Activated T-cell treated with anti-CD3 and anti-CD28 coated beads, Interleukin-2, amount 50 U/mL, for 72 hours (primary cell): ENCODE measurements at places on chromosomes 5 and 9.

DNA sequence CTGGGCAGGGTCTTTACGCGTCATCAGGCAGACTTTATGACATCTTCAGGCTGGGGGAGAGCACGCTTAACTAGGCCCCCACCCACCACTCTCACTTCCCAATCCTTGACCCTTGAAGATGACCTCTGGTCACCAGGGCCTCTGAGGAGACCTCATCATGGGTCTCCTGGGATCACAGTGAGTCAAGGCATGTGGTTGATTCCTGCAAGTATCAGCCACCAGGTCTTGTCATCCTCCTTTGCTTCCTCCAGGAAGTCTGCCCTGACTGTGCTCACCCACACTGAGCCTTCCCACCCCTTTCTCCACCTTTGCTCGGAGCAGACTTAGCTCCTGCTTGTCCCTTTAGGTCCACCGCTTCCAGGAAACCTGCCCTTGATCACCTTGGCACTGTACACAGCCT, 17.3 kb downstream of the ODF2 start:
- H3K27ac ChIP-seq, result no peak overlapping the region
- H3K36me3 ChIP-seq, result peaks cover 25% of the 10 kb centered on the region
- H3K4me3 ChIP-seq, result no peak overlapping the region
- DNase-seq, result no peak

DNA sequence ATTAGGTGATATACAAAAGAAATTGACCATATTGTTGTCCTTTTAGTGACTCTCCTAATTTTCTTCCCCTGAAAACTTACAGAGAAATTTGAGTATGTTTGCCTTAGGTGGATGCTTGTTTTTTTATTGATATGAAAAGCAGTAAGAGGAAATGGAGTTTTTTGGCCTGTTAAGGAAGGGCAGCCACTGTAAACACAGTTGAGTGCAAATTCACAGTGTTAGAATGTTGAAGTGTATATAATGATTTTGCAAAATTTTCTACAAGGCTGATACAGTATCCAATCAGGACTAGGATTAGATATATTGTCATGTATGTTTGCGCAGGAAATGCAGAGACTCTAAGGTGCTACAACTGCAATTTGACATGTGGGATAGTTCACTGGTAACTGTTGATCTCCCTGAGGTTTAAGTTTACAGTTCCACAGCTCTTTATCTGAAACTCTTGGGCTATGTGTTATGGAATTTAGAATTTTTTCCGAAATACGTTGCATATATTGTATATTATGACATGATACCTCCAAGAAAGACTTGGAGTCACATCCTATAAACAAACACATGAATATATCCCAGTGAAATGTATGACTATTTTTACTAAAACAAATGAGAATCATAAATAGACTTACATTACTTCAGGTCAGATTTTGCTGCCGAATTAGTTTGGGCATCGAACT, 62.5 kb downstream of the FXN start:
- H3K27ac ChIP-seq, result no peak overlapping the region
- no peaks in the 10 kb centered on the region for H3K36me3 ChIP-seq
- no peaks in the 10 kb centered on the region for H3K27me3 ChIP-seq

DNA sequence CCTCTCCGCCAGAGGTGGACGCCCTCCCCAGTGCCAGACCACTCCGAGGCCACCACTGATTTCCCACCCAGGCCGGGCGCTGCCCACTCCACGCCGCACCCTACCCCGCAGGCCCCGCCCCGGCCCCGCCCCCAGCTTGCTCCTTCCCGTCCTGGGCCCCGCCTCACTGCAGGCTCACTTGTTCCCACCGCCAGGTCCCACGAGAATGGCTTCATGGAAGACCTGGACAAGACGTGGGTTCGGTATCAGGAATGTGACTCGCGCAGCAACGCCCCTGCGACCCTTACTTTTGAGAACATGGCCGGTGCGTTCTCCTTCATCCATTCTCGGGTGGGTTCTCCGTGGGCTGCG, 6.5 kb downstream of the LRRC26 start:
- H3K4me3 ChIP-seq, result no peak overlapping the region
- H3K36me3 ChIP-seq, result no peaks in the 10 kb centered on the region
- H3K4me1 ChIP-seq, result peaks cover 12% of the 10 kb centered on the region
- H3K27ac ChIP-seq, result no peak overlapping the region
- DNase-seq, result no peak
- H3K27me3 ChIP-seq, result peaks cover 27% of the 10 kb centered on the region

- no peak overlapping the region for H3K27ac ChIP-seq
- no peaks in the 10 kb centered on the region for H3K27me3 ChIP-seq
- no peak overlapping the region for H3K4me3 ChIP-seq
- peaks cover 18% of the 10 kb centered on the region for H3K36me3 ChIP-seq
- peaks cover 23% of the 10 kb centered on the region for H3K4me1 ChIP-seq
- no peak for DNase-seq
Measured at GRCh38 chr5:41927604-41928003, 2.5 kb downstream of the FBXO4 start.

DNA sequence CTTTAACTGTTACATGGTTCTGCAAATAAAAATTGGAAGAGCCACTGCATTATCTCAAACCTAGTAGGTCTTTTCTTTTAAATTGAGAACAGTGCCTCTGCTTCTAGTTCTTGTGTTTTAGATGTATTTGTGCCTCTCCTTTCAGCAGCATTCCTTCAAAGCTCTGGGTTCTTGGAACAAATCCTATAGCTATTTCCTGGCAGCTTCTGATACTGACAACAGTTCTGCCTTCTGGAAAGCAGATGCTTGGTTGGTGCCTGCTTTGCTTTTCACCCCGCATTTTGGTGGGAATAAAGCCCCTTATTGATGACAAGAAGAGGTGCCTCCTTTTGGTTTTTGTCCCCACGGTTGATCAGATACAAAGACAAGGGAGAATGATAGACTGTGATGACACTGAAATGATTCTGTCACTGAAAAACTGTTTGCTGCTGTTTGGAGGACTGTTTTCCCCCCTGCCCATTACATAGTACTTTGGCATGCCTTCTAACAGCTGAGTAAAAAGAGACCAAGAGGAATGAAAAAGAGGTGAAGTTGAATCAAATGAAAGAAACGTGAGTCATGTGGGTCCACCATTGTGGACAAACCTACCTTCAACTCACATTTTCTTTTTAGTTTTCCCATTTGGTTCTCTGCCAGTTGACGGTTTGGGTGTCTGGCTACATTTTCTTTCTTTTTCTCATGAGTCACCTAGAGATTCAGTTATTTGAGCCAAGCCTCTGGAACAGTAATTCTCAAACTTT, 5.6 kb downstream of the PTCD2 start:
- H3K27me3 ChIP-seq, result no peaks in the 10 kb centered on the region
- H3K4me3 ChIP-seq, result peak overlapping the region; percentile 6
- H3K36me3 ChIP-seq, result peaks cover 10% of the 10 kb centered on the region
- DNase-seq, result no peak

GRCh38 chr5:177384134-177384533, at the start of gene SLC34A1:
Gene SLC34A1, plus strand, starts transcription at chr5:177384434. Its CDS starts 1,308 bp downstream, at chr5:177385742.
- DNase-seq, result no peak
- peaks cover 32% of the 10 kb centered on the region for H3K4me1 ChIP-seq
- H3K4me3 ChIP-seq, result no peak within 1 kb of the TSS
- no peak within 1 kb of the TSS for H3K27ac ChIP-seq
- H3K27me3 ChIP-seq, result no peaks in the 10 kb centered on the region

GRCh38 chr9:137445930-137446431, 4.8 kb upstream of the ENTPD8 start:
- H3K4me1 ChIP-seq, result peaks cover 26% of the 10 kb centered on the region
- H3K36me3 ChIP-seq, result peaks cover 3% of the 10 kb centered on the region
- no peak for DNase-seq
- no peak overlapping the region for H3K27ac ChIP-seq
- H3K27me3 ChIP-seq, result peaks cover 14% of the 10 kb centered on the region
- H3K4me3 ChIP-seq, result no peak overlapping the region

DNA sequence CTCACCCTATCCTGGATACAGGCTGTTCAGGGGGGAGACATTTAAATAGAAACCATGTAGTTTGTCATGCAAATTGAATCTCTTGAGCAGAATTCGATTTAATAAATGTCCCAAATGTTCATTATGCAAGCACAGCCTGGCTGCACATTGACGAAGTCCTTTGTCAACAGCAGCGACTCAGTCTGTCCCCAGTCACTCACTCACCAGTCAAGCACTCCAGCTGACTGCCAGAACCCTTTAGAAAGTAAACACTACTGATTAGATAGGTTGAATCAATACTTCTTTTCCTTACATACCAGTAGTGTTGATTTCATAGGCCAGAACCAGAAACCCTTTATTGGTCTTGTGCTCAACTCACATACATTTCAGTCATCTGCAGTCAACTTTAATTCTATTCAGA, 27.5 kb downstream of the CDH6 start:
- no peaks in the 10 kb centered on the region for H3K36me3 ChIP-seq
- no peak for DNase-seq
- no peak overlapping the region for H3K27ac ChIP-seq
- H3K27me3 ChIP-seq, result no peaks in the 10 kb centered on the region

DNA sequence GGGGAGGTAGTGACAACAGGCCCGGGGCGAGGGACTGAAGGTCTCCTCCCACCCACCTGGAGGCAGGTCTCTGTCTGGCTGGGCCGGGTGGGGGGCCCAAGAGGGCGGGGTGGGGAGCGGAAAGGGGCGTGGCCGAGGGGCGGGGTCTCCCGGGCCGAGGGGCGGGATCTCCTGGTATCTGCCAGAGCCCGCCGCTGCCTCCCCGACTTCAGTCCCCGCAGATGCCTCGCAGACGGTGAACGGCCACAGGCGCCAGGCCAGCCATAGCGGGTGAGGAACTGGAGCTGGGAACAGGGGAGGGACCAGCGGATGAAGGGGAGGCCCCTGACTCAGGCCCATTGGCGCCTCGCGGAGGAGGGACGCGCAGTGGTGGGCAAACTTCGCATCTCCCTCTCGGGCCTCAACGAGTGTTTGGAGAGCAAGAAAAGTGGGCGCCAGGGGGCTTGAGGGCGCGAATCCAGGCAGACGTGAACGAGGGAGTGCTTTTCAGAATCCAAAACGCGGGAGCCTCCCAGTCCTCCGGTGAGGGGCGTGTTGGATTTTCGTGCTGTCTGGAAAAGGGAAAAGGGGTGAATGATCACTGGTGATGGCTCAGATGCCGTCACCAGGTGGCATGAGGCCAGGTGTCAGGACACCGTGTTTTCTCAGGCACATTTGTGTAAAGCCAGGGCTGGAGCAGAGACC, at the start of gene ADGRD2:
TSS of gene ADGRD2 (plus strand) at position 211 of the 684 bp plus-strand sequence. CDS start 1,216 bp downstream, outside the sequence.
- no peak within 1 kb of the TSS for H3K27ac ChIP-seq
- H3K4me3 ChIP-seq, result peak within 1 kb of the TSS; percentile 50
- H3K27me3 ChIP-seq, result peaks cover 35% of the 10 kb centered on the region
- peaks cover 4% of the 10 kb centered on the region for H3K4me1 ChIP-seq
- no peak for DNase-seq

DNA sequence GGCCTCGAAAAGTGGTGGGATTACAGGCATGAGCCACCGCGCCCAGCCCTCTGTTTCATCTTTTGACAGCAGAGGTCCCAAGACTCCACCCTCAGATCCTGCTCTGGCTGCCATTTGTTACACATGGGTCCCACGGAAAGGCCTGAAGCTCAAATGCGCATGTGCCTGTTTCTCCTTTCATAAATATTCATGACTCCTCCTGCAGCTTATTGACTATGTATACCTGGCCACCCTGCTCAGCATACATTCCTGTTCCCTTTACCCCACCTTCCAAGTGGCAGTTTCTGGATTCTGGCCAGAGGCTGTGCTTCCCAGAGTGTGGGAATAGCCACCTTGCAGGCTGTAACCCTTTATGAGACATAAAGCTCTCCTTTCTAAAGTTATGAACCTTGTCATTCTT, 46.5 kb downstream of the AUH start:
- H3K4me3 ChIP-seq, result no peak overlapping the region
- no peak overlapping the region for H3K27ac ChIP-seq
- H3K27me3 ChIP-seq, result no peaks in the 10 kb centered on the region

DNA sequence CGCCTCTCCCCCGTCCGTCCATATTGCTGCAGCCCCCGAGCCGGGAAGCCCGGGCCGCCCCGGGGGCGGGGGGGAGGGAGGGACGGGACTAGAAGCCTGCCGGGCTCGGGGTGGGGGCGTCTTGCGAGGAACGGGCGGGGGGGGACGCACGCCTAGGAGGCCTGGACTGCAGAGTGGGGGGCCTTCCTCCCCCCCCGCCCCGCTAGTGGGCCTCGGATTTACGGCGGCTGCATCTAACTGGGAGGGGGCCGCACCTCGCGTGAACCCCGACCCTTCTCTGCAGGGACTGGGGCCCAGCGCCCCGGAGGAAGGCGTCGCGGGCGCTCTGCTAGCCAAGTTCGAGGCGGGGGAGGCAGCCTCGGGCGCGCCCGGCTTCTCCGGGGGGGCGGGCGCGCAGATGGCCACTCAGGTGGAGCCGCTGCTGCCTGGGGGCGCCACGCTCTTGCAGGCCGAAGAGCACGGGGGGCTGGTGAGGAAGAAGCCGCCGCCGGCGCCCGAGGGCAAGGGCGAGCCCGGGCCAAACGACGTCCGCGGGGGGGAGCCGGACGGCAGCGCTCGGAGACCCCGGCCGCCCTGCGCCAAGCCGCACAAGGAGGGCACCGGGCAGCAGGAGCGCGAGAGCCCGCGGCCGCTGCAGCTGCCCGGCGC, at the start of gene LARP1:
TSS of gene LARP1 (plus strand) at position 17 of the 648 bp plus-strand sequence. CDS start at position 398, 381 bp downstream.
- peaks cover 40% of the 10 kb centered on the region for H3K4me1 ChIP-seq
- H3K36me3 ChIP-seq, result peaks cover 8% of the 10 kb centered on the region
- peak within 1 kb of the TSS; percentile 93 for H3K4me3 ChIP-seq

GRCh38 chr9:113932906-113933584, 56.9 kb downstream of the ZNF618 start:
- H3K27ac ChIP-seq, result no peak overlapping the region
- no peaks in the 10 kb centered on the region for H3K4me1 ChIP-seq
- H3K36me3 ChIP-seq, result no peaks in the 10 kb centered on the region

- no peaks in the 10 kb centered on the region for H3K36me3 ChIP-seq
- no peak overlapping the region for H3K4me3 ChIP-seq
- peaks cover 12% of the 10 kb centered on the region for H3K27me3 ChIP-seq
- no peak overlapping the region for H3K27ac ChIP-seq
- no peak for DNase-seq
Measured at GRCh38 chr5:175317872-175318271, 126.1 kb downstream of the DRD1 start.

DNA sequence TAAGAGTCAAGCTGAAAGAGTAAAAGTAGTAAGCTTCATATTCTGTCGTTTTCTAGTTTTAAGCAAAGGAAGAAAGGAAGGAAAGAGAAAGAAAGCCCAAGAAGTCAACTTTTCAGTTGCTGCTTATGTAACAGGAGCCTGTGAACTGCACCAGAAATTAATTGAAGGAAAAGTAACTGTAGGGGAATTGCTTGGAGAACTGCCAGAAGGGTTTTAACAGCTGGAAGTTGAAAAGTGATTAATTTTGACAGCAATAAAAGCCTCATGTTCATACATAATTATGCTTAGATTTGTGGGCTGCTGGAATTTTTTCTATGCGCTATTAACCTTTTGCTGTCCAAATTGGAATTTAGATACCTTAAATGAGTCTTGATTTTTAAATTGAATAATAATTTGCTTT, 255.7 kb downstream of the ENC1 start:
- H3K36me3 ChIP-seq, result no peaks in the 10 kb centered on the region
- H3K4me3 ChIP-seq, result no peak overlapping the region
- DNase-seq, result no peak
- H3K27me3 ChIP-seq, result peaks cover 14% of the 10 kb centered on the region

DNA sequence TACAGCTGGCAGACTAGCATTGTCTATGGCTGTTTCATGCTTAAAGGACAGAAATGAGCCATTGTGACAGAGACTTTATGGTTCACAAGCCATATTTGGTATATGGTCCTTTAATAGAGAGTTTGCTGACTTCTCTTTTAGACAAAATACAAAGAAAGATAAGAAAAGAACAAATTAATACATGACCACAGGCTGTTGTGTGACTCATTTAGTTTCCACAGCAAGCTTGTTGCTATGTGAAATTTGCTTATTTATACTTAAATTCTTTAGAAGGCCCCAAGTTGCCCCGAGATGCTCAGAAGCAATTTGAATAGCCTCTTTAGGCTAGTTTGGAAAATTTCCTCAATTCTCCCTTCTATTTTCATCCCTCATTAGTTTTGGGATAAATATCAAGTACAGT, 315.3 kb upstream of the RPS23 start:
- no peaks in the 10 kb centered on the region for H3K27me3 ChIP-seq
- no peaks in the 10 kb centered on the region for H3K36me3 ChIP-seq
- no peaks in the 10 kb centered on the region for H3K4me1 ChIP-seq
- H3K4me3 ChIP-seq, result no peak overlapping the region
- no peak for DNase-seq
